ENCODE measurements at places on chromosomes 7 and 10. TPM values are rescaled to one million over a fixed set of nuclear protein-coding genes. Genes with fewer than 3 reads are reported as not detected.

DNA sequence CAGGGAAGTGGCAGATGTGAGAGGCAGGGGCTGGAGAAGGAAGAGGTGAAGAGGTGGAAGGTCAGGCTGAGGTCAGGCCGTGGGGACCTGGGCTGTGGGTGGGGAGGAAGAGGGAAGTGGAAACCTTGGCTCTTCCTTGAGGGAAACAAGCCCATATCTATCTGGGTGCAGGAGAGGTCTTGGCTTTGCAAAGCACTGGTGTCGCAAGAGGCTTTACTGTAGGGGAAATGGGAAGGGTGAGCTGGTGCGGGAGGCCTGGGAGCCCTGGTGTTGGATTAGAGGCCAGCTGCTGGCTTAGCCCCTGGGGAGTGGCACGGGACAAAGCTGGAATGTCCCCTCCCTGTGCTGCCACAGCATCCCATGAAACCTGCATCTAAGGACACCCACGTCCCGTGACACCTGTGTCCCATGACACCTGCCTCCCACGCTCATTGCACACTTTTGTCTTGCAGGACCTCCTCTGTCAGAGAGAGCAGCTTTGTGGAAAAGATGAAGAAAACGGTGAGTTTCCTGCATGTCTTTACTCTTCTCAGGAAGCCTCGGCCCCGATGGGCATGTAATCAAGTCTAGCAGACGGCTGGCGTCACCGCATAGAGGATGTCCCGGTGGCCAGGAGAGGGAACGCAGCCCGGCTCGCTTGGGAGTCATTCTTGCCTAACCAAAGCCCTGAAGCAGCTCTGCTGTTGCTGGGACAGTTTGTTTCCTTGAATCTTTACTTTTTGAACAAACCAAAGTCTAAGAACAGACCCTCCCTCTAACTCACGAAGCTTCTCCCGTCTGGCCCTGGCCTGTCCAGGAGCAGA, 22.2 kb downstream of the TMEM120A start:
- no peaks in the 10 kb centered on the region for H3K27me3 ChIP-seq
- peaks cover 2% of the 10 kb centered on the region for H3K36me3 ChIP-seq
- H3K27ac ChIP-seq = no peak overlapping the region
- peak; percentile 65 for DNase-seq

GRCh38 chr7:32217341-32218153, 147.3 kb upstream of the PDE1C start:
- no peaks in the 10 kb centered on the region for H3K36me3 ChIP-seq
- no peak overlapping the region for H3K27ac ChIP-seq
- DNase-seq = no peak
- no peak overlapping the region for H3K4me3 ChIP-seq

DNA sequence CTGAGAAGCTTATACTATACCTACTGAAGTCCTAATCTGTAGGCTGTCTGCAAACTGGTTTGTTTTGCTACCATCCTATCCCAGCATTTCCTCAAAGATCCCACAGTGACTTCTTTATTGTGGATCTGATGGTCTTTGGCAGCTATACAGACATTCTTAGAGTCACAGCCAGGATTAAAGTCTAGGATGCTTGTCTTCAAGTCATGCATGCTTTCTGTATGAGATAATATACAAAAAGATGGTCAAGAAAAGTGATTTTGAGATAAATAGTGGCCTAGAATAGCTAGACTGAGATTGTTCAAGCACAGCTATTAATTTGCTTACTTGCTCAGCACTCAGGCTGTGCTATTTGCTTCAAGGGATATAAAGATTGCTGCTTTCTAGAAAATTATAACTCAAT, 454.4 kb downstream of the AUTS2 start:
- H3K4me1 ChIP-seq = peaks cover 2% of the 10 kb centered on the region
- DNase-seq = no peak
- H3K36me3 ChIP-seq = no peaks in the 10 kb centered on the region
- H3K27me3 ChIP-seq = no peaks in the 10 kb centered on the region

- no peaks in the 10 kb centered on the region for H3K36me3 ChIP-seq
- no peak for DNase-seq
- H3K4me3 ChIP-seq = no peak overlapping the region
- no peaks in the 10 kb centered on the region for H3K27me3 ChIP-seq
Observed at GRCh38 chr10:126243971-126244370, 144.3 kb downstream of the ADAM12 start.

GRCh38 chr7:37385787-37386186, 62.9 kb downstream of the ELMO1 start:
- DNase-seq = no peak
- no peaks in the 10 kb centered on the region for H3K27me3 ChIP-seq
- no peaks in the 10 kb centered on the region for H3K4me1 ChIP-seq

DNA sequence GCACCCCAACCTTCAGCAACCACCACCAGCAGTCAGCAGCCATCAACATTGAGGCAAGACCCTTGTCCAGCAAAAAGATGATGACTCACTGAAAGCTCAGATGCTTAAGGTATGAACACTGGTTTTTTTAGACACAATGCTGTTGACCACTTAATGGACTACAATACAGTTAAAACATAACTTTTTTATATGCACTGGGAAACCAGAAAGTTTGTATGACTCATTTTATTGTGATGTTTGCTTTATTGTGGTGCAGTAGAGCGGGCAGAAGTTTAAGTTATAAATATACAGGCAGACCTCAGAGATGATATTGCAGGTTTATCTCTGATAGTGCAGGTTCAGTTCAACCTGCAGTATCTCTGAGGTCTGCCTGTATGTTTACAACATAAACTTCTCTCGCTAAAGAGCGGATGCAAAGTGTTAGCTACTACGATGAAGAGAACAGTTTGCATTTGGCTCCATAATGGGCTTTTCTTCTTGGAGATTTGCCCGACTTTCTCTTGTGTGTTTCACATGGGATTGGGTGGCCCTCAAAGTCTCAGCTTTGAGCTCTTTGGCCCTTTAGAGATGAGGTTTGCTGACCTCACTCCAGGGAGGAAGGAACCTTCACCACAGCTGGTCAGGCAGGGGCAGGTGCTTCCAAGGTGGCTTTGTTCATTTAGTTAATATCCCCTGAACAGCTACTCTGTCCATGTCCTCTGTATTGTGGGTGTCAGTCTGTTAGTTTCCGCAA, 84.4 kb upstream of the SHH start:
- H3K36me3 ChIP-seq = no peaks in the 10 kb centered on the region
- H3K27ac ChIP-seq = no peak overlapping the region
- H3K4me3 ChIP-seq = no peak overlapping the region
- H3K4me1 ChIP-seq = no peaks in the 10 kb centered on the region
- DNase-seq = no peak

DNA sequence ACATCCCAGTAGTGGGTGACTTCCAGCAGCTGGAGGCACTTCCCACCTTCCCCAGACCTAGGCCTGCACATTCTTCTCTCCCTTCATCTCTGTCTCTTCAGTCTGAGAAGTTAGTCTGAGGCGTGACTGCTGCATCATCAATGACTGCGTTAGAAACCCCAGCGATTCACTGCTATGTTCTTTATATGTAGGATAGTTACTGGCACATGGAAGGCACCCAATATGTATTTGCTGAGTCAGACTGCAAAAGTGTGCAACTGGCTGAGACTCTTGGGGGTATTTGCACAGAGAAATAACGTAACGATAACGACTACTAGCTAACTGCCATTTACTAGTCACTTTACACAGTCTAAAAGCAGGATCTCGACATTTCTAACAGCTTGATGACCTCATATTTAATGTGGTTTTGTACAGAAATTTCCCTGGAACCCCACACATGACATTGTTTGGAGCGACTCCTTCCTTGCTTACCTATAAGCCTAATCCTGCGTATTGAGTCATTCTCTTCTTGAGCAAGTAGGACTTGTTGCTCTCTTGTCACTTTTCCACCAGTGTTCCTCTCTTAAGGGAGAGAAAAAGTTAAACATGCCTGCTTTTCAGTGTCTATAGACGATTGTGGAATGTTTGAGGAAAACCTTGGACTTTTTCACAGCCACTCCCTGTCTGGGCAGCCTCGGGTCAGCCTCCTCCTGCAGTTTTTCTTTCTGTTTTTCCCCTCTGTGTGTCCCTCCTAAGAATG, 45.5 kb downstream of the THNSL1 start:
- no peaks in the 10 kb centered on the region for H3K27me3 ChIP-seq
- DNase-seq = no peak
- no peaks in the 10 kb centered on the region for H3K36me3 ChIP-seq
- H3K4me3 ChIP-seq = no peak overlapping the region

DNA sequence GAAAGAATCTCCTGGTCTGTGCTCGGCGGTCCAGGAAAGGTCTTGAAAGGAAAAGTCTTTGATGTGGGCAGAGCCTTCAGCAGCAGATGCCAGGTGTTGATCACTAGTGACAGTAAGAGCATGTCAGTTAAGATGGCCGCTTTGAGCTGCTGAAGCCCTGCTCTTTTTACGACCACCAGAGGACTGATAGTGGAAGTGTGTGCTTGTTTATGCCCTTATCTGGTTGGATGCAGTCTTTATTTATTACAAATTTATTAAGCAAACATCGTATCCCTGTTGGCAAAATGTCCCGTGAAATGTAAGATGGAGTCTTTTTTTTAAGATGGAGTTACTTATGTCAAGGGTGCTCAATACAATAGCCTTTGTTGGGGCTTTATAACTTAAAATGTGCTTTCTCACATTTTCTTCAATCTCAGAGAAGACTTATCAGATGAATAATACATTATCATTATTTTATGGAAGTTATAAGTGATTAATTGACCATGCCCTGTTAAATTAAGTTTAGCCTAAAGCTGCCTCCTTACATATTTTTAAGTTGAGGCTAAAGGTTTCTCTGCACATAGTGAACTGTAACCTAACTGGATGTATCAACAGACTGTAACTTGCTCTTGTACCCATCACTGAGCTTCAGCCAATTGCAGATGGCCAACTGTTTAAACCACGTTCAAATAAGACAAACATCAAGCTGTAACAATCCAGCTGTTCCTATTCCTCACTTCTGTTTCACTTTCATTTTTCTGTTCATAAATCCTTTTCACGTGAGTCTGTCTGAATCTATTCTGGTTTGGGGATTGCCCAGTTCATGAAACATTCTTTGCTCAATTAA, 97.4 kb upstream of the PIK3CG start:
- H3K36me3 ChIP-seq = no peaks in the 10 kb centered on the region
- no peak overlapping the region for H3K27ac ChIP-seq
- H3K4me1 ChIP-seq = peaks cover 5% of the 10 kb centered on the region
- DNase-seq = no peak
- no peak overlapping the region for H3K4me3 ChIP-seq

DNA sequence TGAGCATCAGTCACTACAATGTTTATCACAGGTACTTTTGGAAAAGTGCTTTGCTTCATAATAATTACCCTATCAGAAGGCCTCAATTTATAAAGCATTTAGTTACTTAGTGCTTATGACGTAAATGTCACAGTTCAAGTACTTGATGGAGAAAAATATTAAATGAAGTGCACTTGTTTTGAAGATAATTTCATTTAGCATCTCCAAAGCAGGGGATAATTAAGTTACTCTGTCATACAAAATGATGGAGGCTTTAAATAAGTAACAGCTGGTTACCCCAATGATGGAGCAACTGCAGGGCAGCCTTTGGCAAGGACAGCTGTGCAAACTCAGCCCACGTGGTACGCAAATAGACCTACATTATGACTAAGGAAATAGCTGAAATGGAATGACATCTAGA, 768.8 kb downstream of the GRM8 start:
- no peaks in the 10 kb centered on the region for H3K27me3 ChIP-seq
- H3K4me3 ChIP-seq = no peak overlapping the region
- H3K4me1 ChIP-seq = no peaks in the 10 kb centered on the region
- H3K36me3 ChIP-seq = no peaks in the 10 kb centered on the region

DNA sequence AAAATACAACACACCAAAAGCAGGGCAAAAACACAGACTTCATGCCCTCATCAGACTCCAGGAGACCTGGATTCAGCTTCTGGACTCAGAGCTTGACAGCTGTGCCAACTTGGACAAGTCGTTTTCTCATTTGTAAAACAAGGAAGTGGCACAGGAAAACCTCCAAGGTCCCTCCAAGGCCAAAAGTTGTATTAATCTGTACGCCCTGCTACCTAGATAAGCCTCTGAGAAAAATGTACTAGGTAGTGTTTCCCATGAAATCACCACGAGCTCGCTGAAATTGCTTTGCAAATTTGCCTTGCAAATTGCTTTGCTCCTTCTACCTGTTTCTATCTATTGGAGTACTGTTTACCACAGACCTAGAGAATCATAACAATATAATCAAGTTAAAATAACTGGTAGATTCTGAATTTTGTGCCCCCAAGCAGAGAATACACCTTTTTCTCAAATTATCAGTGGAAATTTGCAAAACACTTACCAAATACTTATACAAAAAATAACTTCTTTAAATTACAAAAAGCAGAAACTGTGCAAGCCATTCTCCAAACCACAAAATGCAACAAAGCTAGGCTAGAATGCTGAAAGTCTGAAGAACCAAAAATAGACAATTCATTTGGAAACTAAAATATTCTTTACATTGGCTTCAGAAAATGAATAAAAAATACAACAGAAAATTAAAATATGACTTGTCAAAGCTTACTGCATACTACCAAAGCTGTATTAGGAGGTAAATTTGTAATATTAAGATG, 158.1 kb upstream of the CHST15 start:
- H3K4me3 ChIP-seq = no peak overlapping the region
- H3K27me3 ChIP-seq = no peaks in the 10 kb centered on the region
- H3K4me1 ChIP-seq = no peaks in the 10 kb centered on the region
- no peak for DNase-seq

DNA sequence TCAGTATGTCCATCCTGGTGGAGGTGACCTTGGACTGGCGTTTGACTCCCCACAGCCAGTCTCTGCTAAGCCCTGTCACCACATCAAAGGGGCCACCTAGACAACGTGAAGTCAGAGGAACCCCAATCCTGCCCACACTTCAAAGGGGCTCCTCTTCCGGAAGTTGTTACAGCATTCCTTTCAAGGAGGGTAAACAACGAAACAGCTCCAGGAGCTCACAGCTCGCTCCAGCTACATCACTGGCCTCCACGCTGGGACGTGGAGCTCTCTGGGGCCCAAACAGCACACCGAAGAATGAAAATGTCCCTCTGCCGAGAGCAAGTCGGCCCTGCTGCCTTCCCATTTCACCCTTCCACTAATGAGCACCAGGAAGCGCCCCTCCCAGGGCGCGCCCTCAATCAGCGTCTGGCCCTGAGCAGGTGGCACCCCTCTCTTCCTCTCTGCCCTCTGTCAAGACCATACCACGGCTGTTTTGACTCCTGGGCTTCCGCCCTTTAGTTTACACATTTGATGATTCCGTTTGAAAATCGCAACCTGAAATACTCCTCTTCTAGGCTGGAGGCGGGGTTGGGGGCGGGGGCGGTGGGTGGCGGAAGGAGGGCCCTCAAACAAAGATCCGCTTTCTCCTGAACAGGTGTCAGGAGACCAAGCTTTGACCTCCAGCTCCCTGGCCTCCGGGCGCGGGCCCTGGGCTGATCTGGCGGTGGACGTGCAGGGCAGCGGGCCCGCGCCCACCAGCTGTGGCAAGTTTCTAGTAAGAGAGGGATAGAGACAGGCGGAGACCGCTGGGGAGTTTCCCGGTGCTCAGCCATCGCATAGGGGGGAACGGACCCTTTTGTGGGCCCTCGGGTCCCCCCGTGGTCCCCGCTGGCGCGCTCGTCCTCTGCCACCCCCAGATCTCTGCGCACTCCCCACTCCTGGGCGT, 53.1 kb upstream of the KDM7A start:
- H3K27me3 ChIP-seq = no peaks in the 10 kb centered on the region
- peak; percentile 49 for DNase-seq
- H3K27ac ChIP-seq = no peak overlapping the region
- no peaks in the 10 kb centered on the region for H3K36me3 ChIP-seq

The ANK3 gene
- 17.0 TPM for total RNA-seq

The SORBS1 gene
- 1,478 TPM for total RNA-seq

The DNAH11 gene
- total RNA-seq = 3.3 TPM

The SDK1 gene
- total RNA-seq = 20.0 TPM
